Breast epithelium (tissue), 4 donors: ENCODE measurements at places on chromosomes 1 and 21. TPM values are rescaled to one million over a fixed set of nuclear protein-coding genes. Genes with fewer than 3 reads are reported as not detected.

KIF17 gene
- 1.8 TPM for total RNA-seq

ORC1 gene
- 0.96 TPM for total RNA-seq

TFAP2E gene
- total RNA-seq, result 0.44 TPM

CCDC185 gene
- not detected for total RNA-seq

MCOLN2 gene
- 3.8 TPM for total RNA-seq

DNA sequence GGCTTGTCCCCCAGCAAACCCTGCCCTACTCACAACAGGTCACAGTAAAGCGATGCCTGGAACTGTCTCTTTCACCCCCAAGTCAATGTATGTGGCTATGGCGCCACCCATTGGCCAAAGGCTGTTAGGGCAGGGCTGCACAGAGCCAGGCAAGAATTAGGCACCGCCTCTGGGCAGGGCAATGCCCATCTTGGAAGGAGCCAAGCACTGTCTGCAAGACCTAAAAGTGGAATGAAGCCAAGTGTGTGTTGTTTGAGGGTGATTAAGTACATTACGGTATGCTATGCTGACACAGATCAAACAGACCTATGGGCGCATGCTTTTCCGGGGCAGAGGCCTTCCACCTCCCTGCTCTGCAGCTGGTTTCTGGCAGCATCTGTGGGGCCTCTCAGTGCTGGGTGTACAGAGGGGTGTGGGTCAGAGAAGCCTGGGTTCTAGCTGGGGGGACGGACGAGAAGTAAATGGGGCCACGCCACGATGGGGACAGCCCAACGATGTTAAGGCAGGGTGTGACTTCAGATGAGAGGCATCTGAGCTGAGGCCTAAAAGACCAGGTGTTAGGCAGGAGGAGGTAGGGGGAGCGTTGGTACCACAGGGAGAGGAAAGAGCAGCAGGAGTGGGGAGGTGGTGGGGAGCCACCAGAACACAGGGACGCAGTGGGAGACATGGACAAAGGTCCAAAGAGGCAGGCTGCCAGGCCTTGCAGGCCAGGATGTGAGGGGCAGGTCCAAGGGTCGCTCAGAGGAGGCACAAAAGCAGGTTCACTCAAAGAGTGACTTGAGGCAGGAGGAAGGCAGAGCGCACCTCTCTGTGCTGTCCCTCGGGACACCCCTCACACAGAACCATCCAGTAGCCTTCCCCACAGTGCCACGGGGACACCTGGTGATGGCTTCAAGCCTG, 49.8 kb downstream of the ACOT7 start:
- peak; percentile 49 for DNase-seq

GRCh38 chr1:211606332-211606913, 27.5 kb upstream of the SLC30A1 start:
- DNase-seq, result no peak

DNA sequence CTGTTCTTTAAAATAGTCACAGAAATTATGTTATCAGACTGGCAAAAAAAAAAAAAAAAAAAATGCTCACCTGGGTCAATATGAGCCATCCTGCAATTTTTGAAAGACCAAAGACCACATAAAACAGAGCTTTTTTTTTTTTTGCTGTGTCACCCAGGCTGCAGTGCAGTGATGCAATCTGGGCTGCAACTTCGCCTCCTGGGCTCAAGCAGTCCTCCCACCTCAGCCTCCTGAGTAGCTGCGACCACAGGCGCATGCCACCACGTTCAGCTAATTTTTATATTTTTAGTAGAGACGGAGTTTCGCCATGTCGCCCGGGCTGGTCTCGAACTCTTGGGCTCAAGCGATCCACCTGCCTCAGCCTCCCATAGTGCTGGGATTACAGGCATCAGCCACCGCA, 62.8 kb downstream of the RGS13 start:
- DNase-seq, result no peak

GRCh38 chr1:87154384-87154783, 174.3 kb upstream of the LMO4 start:
- peak; percentile 35 for DNase-seq

DNA sequence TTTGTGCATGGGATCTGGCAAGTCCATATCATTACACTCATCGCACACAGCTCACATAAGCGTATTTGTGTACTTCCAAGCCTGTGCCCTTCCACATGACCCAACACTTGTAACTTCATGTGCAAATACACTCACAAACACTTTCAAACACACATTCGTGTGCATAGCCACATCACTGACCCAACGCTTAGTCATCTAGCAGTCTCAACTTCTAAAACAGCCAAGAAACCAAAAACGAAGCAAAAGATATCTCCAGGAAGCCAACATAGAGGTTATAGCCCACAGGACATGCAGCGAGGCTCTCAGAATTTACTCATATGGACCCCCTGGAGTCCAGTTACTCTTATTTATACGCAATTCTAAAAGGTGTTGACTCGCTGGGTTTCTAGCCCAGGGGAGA, 10.9 kb upstream of the GOLT1A start:
- DNase-seq, result no peak
